ENCODE measurements at places on chromosomes 12 and 14. TPM values are rescaled to one million over a fixed set of nuclear protein-coding genes. Genes with fewer than 3 reads are reported as not detected.

Gene SERPINA12
- not detected for total RNA-seq

Gene SERPINA9
- not detected for total RNA-seq

Gene GLT1D1
- not detected for total RNA-seq

GRCh38 chr14:94196057-94196456 is 21.9 kb downstream of the PPP4R4 start:
- no peaks in the 10 kb centered on the region for H3K36me3 ChIP-seq
- no peak for DNase-seq
- peaks cover 28% of the 10 kb centered on the region for H3K27me3 ChIP-seq
- no peaks in the 10 kb centered on the region for H3K4me1 ChIP-seq

GRCh38 chr12:109861689-109862314 is 18.5 kb downstream of the GLTP start:
- H3K4me3 ChIP-seq, result no peak overlapping the region
- H3K27ac ChIP-seq, result no peak overlapping the region
- no peaks in the 10 kb centered on the region for H3K36me3 ChIP-seq
- no peak for DNase-seq
- no peaks in the 10 kb centered on the region for H3K27me3 ChIP-seq

GRCh38 chr12:50690925-50691324 is 73.0 kb upstream of the ATF1 start:
- H3K36me3 ChIP-seq, result peaks cover 19% of the 10 kb centered on the region
- H3K27ac ChIP-seq, result no peak overlapping the region
- H3K4me1 ChIP-seq, result no peaks in the 10 kb centered on the region
- DNase-seq, result no peak

- H3K36me3 ChIP-seq, result peaks cover 42% of the 10 kb centered on the region
- no peaks in the 10 kb centered on the region for H3K27me3 ChIP-seq
- no peak overlapping the region for H3K4me3 ChIP-seq
- peaks cover 57% of the 10 kb centered on the region for H3K4me1 ChIP-seq
Measured at GRCh38 chr12:6606331-6607131, 648 bp downstream of the CHD4 start.

- H3K4me3 ChIP-seq, result peak overlapping the region; percentile 99
- H3K27me3 ChIP-seq, result no peaks in the 10 kb centered on the region
- peak; percentile 52 for DNase-seq
- peaks cover 88% of the 10 kb centered on the region for H3K36me3 ChIP-seq
Measured at GRCh38 chr12:6532927-6533652, 1.2 kb upstream of the GAPDH start.

DNA sequence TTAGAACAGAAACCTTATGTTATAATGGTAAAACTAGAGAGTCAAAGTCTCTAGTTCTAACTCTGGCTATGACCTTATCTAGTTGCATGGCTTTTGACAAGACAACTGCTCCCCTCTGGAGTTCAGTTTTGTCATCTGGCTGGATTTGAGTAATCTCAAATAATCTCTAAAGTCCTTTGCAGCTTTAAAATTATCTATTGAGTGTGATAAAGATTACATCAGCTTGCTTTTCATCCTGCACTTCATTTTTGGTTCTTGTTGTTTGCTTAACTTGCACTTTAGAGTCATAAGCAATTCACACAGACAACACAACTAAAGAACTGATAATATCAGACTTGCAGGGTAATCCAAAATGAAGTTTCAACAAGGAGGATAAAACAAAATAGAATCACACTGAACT is 2.3 kb downstream of the AKAP5 start:
- no peak overlapping the region for H3K4me3 ChIP-seq
- H3K27me3 ChIP-seq, result peaks cover 4% of the 10 kb centered on the region
- H3K36me3 ChIP-seq, result peaks cover 7% of the 10 kb centered on the region
- peaks cover 40% of the 10 kb centered on the region for H3K4me1 ChIP-seq
- DNase-seq, result no peak
- no peak overlapping the region for H3K27ac ChIP-seq

DNA sequence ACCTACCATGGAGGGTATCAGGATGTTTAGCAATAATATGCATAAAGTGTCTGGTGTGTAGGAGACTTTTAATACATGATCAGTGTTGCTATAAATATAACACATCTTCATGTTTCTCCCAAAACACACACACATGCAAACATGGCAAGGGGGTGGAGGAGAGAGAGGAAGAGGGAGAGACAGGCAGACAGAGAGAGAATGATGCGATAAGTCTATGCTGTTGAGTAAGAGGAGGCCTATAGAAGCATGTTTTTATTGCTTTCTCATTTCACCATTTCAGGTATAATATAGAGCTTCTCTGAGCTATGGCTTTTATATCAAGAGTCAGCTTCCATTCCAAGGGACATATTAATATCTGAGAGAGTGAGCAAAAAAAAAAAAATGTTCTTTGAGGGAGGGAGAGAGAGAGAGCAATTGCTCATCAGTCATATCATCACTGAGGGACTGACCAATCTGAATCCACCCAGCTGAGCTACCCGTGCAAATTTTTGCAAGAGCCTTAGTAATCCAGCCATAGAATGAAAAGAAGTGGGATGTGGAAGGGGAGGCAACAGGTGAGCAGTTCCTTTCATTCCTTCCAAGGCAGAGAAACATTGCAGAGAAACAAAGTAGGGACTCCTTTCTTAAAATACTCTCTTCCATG is 54.8 kb upstream of the RASSF8 start:
- H3K27me3 ChIP-seq, result no peaks in the 10 kb centered on the region
- no peak overlapping the region for H3K27ac ChIP-seq
- H3K36me3 ChIP-seq, result no peaks in the 10 kb centered on the region

DNA sequence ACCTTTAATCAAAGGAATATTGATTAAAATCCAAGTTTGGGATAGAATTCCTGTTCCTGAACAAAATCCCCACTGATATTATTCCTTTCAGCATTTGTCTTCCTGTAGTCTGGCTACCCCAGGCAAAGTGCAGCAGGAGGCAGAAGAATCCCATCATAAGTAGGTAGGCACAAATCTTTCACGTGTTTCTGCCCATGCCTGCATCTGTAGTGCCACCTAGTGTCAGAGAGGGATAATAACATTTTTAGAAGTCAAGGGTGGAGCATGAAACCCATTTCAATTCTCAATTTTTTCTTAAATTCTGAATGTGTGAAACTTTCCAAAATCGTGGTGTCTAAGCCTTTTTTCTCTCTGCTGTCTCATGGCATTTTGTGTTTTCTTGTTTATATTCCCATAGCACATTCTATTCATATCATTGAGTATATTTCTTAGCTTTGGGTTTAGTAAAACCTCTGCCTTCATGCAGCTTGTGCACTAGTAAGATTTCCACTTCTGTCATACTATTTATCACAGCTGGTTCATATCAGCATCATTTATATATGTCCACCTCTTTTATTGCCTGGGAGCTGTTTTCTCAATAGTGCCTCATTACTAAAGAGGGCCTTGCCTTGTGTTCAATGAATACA is 47.8 kb upstream of the RERG start:
- DNase-seq, result peak; percentile 51
- H3K36me3 ChIP-seq, result no peaks in the 10 kb centered on the region
- no peak overlapping the region for H3K27ac ChIP-seq
- peaks cover 3% of the 10 kb centered on the region for H3K27me3 ChIP-seq
- no peak overlapping the region for H3K4me3 ChIP-seq
- no peaks in the 10 kb centered on the region for H3K4me1 ChIP-seq

Measured in activated CD8-positive, alpha-beta T cell treated with anti-CD3 and anti-CD28 coated beads, Interleukin-2, amount 10 ng/mL, durations not matched to agents 7 days and 5 days (primary cell).